ENCODE measurements at places on chromosomes 2 and 18. TPM values are rescaled to one million over a fixed set of nuclear protein-coding genes. Genes with fewer than 3 reads are reported as not detected.

GRCh38 chr2:113092864-113093612 is 25.3 kb downstream of the IL1F10 start:
- no peak overlapping the region for H3K4me3 ChIP-seq
- H3K27ac ChIP-seq = no peak overlapping the region
- DNase-seq = no peak
- no peaks in the 10 kb centered on the region for H3K36me3 ChIP-seq
- H3K27me3 ChIP-seq = no peaks in the 10 kb centered on the region

The DLGAP1 gene
- 0.09 TPM for total RNA-seq

- no peaks in the 10 kb centered on the region for H3K36me3 ChIP-seq
- no peak overlapping the region for H3K4me3 ChIP-seq
- H3K27ac ChIP-seq = no peak overlapping the region
- no peak for DNase-seq
- no peaks in the 10 kb centered on the region for H3K4me1 ChIP-seq
Observed at GRCh38 chr2:48929571-48930301, 174.2 kb upstream of the LHCGR start.

DNA sequence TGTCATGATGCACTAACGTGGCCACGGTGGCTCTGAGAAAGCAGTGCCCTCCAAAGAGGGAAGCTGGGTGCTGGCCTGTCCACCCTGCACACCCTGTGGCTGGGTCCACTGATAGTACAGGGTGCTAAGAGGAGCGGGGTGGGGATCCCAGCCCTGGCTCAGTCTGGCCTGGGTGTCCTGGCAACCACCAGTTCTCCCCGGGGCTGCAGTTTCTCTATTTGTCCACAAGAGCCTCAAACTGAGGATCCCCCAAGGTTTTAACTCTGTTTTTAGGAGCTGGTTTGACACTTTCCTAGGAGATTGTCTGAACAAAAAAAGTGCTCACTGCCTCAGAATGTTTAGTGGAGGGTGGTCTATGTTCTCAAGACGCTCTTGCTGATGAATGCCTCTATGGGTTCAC is 29.0 kb downstream of the EDAR start:
- no peak overlapping the region for H3K4me3 ChIP-seq
- DNase-seq = no peak
- H3K27ac ChIP-seq = peak overlapping the region; percentile 90
- H3K27me3 ChIP-seq = no peaks in the 10 kb centered on the region

DNA sequence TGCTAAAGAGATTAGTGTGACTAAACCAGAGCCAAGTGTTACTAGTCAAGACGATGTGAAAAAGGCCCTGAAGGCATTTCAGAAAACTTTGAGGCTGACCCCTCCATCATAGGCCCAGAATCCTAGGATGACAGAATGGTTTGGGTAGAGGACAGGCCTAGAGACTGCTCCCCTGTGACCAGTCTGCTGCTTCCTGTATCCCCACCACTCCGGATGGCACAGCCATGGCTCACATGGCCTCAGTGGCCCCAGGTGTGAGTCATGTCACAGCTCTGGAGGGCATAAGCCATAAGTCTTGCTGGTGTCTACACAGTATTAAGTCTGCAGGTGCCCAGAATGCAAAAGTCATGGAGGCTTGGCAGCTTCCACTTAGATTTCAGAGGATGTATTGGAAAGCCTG is 12.4 kb upstream of the STAT1 start:
- DNase-seq = no peak
- H3K27ac ChIP-seq = no peak overlapping the region
- no peak overlapping the region for H3K4me3 ChIP-seq
- H3K27me3 ChIP-seq = no peaks in the 10 kb centered on the region
- no peaks in the 10 kb centered on the region for H3K4me1 ChIP-seq

The RGPD5 gene
- total RNA-seq = 3.3 TPM

GRCh38 chr2:188291617-188292347 is at the start of gene GULP1:
TSS of gene GULP1 (plus strand) at chr2:188291874. CDS start at chr2:188477703, 185,829 bp downstream.
- H3K4me1 ChIP-seq = no peaks in the 10 kb centered on the region
- DNase-seq = no peak
- no peaks in the 10 kb centered on the region for H3K36me3 ChIP-seq
- H3K27ac ChIP-seq = peak within 1 kb of the TSS; percentile 95

DNA sequence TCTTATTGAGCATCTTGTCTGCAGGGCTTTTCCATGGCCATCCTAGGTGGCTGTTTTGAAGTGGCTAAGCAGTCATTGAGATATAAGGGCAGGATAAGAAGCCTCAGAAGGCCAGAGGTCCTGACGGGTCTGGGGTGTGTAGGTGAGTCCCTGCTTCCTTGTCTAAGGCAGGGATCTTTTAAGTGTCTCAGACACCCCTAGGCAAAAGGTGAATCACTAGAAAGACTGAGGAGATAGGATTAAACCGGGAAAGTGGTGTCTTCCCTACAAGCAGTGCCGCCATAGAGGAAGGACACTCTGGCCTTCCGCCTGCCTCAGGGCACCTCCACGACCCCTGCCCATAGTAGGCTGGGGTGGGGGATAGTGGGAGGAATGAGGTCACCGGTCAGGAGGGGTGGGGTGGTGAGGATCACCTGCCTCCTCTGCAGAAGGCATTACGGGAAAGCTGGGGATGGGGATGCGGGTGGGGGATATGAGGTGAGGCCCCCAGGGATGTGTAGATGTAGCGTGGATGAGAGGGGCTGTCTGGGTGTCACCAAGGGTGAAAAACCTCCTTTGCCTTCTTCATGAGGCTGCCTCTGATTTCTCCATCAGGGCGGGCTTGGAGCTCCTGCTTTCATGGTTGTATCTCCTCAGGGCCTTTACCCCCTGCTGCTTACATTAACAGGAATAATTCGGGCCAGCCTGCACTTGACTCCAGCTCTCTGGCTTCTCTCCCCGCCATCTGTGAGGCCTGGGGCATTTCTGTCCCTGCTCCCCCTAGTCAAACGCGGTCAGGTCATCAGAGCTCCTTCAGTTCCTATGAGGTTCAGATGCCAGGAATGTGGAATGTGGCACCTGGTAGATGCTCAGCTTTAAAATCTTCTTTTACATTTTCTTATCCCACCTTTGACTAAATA is 244.0 kb downstream of the DYSF start:
- H3K27me3 ChIP-seq = no peaks in the 10 kb centered on the region
- no peak overlapping the region for H3K27ac ChIP-seq
- H3K4me3 ChIP-seq = no peak overlapping the region
- no peak for DNase-seq
- H3K4me1 ChIP-seq = no peaks in the 10 kb centered on the region
- H3K36me3 ChIP-seq = no peaks in the 10 kb centered on the region

The KLHL30 gene
- total RNA-seq = 0.09 TPM

DNA sequence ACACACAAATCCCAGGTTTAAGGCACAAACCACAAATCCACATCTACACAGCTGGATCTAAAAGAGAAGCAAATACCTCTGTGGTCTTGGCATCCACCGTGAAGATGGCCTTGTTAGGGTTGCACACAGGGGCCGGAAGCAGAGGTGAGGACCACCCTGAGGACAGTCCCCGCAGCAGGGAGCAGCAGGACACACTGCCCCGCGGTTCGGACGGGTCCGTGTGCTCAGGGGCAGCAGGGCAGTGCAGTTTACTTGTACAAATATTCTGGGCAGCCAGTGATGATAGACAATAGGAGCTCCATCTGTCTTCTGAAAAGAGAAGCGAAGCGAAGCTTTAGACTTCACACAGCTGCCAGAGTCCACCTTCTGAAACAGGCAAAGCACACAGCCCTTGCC is 8.8 kb downstream of the PASK start:
- no peak overlapping the region for H3K27ac ChIP-seq
- DNase-seq = no peak
- H3K36me3 ChIP-seq = no peaks in the 10 kb centered on the region
- H3K4me1 ChIP-seq = no peaks in the 10 kb centered on the region

The KIF1A gene
- not detected for total RNA-seq

GRCh38 chr2:111666160-111666559 is 217.8 kb downstream of the ANAPC1 start:
- H3K4me3 ChIP-seq = no peak overlapping the region
- DNase-seq = no peak
- H3K4me1 ChIP-seq = peaks cover 26% of the 10 kb centered on the region
- H3K36me3 ChIP-seq = no peaks in the 10 kb centered on the region
- no peaks in the 10 kb centered on the region for H3K27me3 ChIP-seq

GRCh38 chr2:30488012-30488659 is 41.1 kb downstream of the LCLAT1 start:
- no peak overlapping the region for H3K27ac ChIP-seq
- H3K4me3 ChIP-seq = no peak overlapping the region
- DNase-seq = no peak
- no peaks in the 10 kb centered on the region for H3K4me1 ChIP-seq

- no peaks in the 10 kb centered on the region for H3K36me3 ChIP-seq
- no peak for DNase-seq
- peaks cover 17% of the 10 kb centered on the region for H3K4me1 ChIP-seq
- H3K27ac ChIP-seq = peak overlapping the region; percentile 41
Observed at GRCh38 chr2:237616373-237616733, 11.0 kb upstream of the LRRFIP1 start.

- no peaks in the 10 kb centered on the region for H3K4me1 ChIP-seq
- no peaks in the 10 kb centered on the region for H3K36me3 ChIP-seq
- no peak overlapping the region for H3K27ac ChIP-seq
- no peak overlapping the region for H3K4me3 ChIP-seq
- no peak for DNase-seq
Observed at GRCh38 chr2:198715302-198715835, 742.4 kb downstream of the SATB2 start.

GRCh38 chr2:27282892-27283291 is 663 bp downstream of the TRIM54 start:
- H3K4me1 ChIP-seq = no peaks in the 10 kb centered on the region
- H3K4me3 ChIP-seq = no peak overlapping the region
- H3K27me3 ChIP-seq = no peaks in the 10 kb centered on the region

The TMEM247 gene
- total RNA-seq = not detected

The CRYGC gene
- total RNA-seq = not detected

GRCh38 chr2:70182689-70183088 is 8.1 kb downstream of the C2orf42 start:
- no peaks in the 10 kb centered on the region for H3K4me1 ChIP-seq
- DNase-seq = no peak
- no peak overlapping the region for H3K27ac ChIP-seq
- H3K4me3 ChIP-seq = no peak overlapping the region

DNA sequence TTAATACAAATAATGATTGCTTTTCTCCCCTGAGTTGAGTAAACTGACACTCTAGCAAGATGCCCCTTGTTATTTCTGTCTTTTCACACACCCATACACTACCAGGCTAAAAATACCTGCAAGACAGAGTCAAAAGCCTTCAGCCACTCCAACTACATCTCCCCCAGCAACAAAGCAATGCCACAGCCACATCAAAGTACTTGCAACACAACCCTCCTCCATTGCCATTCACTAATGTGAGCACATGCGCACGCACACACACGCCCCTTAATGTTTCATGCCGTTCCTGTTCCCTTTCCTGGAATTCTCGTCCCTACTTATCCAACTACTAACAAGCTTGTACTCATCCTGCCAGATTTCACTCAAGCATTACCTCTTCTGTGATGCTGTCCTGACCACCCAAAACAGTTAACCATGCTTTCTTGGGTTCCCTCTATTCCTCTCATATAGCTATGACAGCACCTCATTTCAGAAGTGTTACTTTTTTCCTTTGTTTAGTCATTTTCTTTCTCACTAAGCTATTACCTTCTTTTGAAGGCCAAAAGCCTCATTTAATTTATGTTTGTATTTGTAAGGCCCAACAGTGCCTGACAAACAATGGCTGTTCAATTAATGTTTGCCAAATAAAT is 29.6 kb downstream of the SLC25A12 start:
- no peak overlapping the region for H3K4me3 ChIP-seq
- no peaks in the 10 kb centered on the region for H3K27me3 ChIP-seq
- H3K27ac ChIP-seq = no peak overlapping the region
- no peaks in the 10 kb centered on the region for H3K4me1 ChIP-seq
- H3K36me3 ChIP-seq = no peaks in the 10 kb centered on the region
- no peak for DNase-seq

Measured in esophagus squamous epithelium (tissue), 5 donors.